ENCODE measurements at places on chromosomes 5 and 9.

- no peak for DNase-seq
These were observed 28.1 kb downstream of the IL7R start for GRCh38 chr5:35884773-35885172.

DNA sequence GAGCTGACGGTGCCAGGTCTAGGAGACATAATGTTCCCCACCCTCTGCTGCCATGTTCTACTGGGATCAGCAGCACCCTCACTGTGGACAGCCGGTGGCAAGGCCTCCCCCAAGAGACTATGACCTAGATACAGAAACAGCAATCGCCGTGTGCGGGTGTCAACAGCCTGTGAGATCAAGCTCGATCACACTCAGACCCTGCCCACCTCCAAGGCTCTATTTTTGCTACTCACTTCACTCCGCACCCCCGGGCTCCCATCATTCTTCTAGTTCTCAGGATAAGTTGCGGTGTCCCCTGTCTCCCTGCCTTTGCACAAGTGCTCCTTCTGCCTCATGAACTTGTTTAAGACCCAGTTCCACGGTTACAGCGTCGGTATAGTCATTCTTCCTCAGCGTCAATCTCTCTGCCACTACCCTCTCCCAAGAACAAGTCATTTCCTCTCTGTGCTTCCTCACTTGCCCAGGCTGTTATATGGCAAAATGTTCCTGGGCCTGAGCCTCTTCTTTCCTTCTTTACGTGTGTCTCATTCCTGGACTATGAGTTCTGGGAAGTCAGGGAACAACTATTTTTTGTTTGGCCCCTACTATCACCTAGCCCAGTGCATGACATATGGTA lies 5.4 kb upstream of the DOCK8 start:
- DNase-seq = no peak

GRCh38 chr5:104431981-104432380 lies 869.4 kb upstream of the NUDT12 start:
- no peak for DNase-seq

DNA sequence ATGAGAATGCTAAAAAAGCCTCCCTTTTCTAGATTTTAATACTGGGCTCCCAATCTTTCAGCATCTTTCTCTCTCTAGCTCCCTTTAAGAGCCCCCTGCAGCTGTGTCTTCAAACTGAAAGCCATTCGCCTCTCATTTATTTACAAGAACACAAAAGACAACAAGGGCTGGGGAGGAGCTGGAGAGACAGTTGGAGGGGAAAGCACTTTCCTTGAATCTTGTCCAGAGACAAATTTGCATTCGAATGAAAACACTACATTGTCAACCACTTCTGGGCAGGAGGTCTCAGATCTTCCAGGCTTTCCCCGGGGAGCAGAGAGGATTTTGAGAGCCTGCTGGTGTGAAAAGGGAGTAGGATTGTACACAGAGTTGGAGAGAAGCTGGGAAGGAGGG lies 518.3 kb downstream of the CTNND2 start:
- DNase-seq = peak; percentile 47

GRCh38 chr9:123370526-123371227 lies 14.7 kb downstream of the CRB2 start:
- DNase-seq = no peak

Data from WTC11 (cell line).